Naive thymus-derived CD4-positive, alpha-beta T cell (primary cell): ENCODE measurements at places on chromosomes 3 and 15. TPM values are rescaled to one million over a fixed set of nuclear protein-coding genes. Genes with fewer than 3 reads are reported as not detected.

GRCh38 chr15:82934100-82934880 is 18.2 kb downstream of the HOMER2 start:
- DNase-seq = no peak

GRCh38 chr3:190380184-190380583 is 7.8 kb upstream of the CLDN16 start:
- DNase-seq = no peak

GRCh38 chr3:25547943-25548674 is 116.6 kb downstream of the TOP2B start:
- DNase-seq = no peak

Gene CLRN1
- not detected for total RNA-seq
